Stromal cell of bone marrow (primary cell): ENCODE measurements at places on chromosomes 6 and 20.

DNA sequence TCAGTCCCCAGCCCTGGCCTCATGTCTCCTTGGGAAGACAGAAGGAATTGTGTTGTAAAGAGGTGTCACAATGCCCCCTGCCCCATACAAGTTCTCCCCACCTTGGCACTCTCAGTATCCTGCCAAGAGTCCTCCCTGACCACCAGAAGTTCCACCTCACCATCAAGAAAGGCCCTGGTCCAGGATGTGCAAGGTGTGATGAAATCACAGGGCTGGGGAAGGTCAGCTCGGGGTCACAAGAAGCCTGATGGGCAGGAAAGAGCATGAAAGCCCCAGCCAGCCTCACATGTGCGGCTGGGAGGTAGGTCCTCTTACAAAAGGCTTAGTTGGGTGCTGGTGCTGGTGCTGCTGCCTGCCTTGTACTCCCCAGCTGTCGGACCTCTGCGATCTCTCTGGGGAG, 12.9 kb upstream of the C6orf132 start:
- DNase-seq, result no peak

DNA sequence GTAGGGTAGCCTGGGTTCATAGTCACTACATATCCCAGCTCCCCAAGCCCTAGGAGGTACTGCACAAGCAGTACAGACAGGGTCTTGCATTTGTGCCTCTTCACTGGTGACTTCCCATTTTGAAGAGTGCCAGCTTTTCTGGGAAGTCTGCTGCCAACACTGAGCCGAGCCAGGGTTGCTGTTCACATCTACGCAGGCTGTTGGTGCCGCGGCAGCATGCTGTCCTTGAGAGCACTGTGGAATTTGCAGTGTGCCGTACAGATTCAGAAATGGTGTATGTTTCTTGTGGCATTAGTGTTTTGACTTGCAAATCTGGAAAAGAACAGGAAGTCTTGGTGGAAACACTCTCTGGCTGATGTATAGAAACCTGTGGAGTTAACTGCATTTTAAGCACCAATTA, 67.5 kb downstream of the JARID2 start:
- no peak for DNase-seq

GRCh38 chr6:50829898-50830444, 11.3 kb downstream of the TFAP2B start:
- no peak for DNase-seq

GRCh38 chr20:37903317-37904007, 535 bp downstream of the VSTM2L start:
- no peak for DNase-seq

GRCh38 chr20:46572153-46572552, 21.7 kb upstream of the OCSTAMP start:
- DNase-seq, result no peak

GRCh38 chr6:12311106-12311505, 20.9 kb downstream of the EDN1 start:
- no peak for DNase-seq

- DNase-seq, result no peak
Measured at GRCh38 chr6:56386717-56387116, 139.3 kb upstream of the COL21A1 start.

DNA sequence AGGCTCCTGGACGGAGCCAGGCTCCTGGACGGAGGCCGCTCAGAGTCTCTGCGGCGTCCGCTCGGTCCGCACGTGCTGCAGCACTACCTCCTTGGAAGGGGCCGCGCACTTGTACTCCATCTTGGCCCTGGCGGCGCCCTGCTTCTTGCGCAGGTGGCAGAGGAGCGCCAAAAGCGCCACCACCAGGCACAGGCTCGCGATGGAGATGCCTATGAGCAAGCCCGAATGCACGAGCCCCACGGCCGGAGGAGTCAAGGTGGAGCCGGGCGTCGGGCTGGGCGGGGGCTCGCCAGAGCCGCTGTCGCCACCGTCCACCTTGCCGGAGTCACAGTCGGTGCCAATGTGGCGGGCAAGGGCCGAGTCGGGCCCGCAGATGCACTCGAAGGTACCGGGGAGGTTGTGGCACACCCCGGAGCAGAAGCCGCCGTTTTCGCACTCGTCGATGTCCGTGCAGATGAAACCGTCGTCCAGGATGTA, 1.7 kb downstream of the THBD start:
- DNase-seq, result no peak

DNA sequence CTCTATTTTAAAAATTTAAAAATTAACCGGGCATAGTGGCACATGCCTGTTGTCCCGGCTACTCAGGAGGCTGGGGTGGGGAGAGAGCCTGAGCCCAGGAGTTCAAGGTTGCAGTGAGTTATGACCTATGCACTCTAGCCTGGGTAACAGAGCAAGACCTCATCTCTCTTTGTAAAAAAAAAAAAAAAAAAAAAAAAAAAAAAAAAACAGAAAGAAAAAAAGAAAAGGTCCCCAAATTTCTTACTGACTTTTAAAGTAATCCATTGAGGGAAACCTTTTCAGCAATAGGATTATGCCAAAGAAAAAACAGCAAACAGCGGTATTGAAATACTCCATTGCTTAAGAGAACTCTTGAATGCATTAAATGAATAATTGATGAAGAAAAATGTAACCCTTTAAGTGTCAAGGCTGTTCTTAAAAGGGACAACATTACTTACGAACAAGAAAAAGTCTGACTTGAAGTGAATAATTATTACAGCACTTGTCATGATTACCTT, 6.0 kb upstream of the DNAAF9 start:
- no peak for DNase-seq

GRCh38 chr6:41731561-41732086, 3.8 kb downstream of the TFEB start:
- no peak for DNase-seq

DNA sequence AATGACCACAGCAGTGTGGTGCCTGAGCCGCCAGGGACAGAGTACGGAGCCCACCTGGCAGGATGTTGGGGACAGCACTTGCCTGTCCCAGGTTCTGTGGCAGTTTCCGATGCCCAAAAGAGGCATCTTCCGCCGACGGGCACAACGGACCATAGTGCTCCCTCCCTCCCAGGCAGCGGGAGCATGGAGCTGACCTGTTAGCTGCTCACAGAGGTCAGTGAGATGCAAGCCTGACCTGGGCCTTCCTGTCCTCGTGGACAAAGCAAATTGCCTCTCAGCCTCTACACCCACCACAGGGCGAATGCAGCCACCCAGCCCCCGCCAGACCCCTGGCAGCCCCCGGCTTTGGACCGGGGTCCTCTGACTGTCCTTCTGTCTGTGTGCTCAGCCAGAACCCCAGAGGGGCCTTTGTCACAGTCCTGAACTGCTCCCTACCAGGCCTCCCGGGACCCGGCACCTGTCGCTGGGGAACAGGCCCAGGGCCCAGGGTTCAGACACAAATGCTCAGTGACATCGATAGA, 16.2 kb upstream of the FRMD1 start:
- no peak for DNase-seq

DNA sequence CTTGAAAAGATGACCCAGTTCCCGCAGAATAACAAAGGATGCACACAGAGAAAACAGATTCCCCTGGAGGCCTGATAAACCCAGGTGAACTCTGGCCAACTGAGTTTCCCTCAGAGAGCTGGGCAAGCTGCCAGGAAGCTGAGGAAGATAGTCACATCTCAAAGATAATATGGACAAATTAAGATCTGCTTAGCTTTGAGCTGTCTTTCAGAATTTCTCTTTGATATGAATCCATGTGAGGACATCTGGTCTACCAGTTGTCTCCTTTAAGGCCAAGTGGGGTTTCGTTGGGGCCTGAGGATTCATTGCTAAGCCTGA, 59.5 kb downstream of the ID4 start:
- no peak for DNase-seq

DNA sequence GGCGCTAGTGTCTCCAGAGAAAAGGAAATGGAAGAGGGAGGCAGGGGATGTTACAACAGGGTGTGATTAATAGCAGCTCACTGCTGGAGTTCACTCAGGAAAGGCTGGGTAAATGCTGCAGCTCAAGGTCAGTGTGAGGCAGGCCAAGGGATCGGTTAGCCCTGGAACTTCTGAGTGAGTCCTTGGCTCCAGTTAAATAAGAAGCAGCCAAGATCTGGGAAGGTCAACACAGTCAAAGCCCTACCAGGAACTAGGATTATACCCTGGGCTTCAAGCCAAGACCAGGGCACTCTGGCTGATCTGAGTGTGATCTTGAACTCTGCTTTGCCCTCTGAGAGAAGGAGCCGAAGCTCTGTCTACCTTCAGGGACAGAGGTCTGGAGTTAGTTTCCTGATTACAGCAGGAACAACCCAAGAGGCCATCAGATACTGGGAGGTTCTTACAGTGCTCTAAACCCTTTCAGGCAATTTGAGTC, 44.3 kb downstream of the TPD52L1 start:
- peak; percentile 93 for DNase-seq

GRCh38 chr20:5056801-5057599, 55.7 kb upstream of the SLC23A2 start:
- no peak for DNase-seq

DNA sequence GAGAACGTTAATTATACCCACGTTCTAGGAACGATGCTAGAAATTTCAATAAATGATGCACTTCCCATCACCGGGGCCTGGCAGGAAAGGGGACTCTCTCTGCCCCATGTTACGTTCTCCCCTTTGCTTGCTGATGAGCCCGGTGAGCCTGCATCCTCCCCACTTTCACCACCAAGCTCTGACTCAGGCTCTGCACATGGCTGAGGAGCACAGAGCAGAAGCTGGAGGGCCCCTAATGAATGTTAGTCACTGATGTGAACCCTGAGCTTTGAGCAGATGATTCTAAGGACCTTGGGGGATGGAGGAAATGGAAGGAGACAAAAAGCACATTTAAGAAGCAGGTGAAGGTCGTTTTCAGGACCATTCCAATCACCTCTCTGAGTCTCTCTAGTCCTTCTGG, 468.2 kb upstream of the ARID1B start:
- DNase-seq, result no peak

GRCh38 chr6:134816780-134817179, 133.1 kb downstream of the ALDH8A1 start:
- DNase-seq, result no peak

DNA sequence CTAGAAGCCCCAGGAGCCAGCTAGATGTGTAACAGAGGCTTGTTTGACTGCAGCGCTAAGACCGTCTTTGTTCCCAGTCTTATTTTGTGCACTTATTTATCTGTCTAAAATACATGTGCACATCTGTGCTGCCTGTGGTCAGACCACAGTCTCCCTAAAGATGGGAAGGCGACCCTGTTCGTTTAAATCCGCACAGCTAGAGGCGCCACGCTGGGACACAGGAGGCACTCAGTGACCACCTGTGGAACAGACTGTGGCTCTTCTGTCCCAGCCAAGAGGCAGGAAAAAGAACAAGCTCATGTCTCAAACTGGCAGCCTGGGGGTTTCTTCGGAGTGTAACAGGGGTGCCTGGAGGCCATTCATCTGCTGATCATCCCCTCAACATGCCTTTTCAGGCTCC, 66.8 kb downstream of the CPNE5 start:
- DNase-seq, result no peak

- no peak for DNase-seq
Measured at GRCh38 chr6:109695468-109695867, 4.4 kb downstream of the FIG4 start.

GRCh38 chr6:27700337-27700736, 211.9 kb downstream of the OR2B2 start:
- DNase-seq, result no peak

DNA sequence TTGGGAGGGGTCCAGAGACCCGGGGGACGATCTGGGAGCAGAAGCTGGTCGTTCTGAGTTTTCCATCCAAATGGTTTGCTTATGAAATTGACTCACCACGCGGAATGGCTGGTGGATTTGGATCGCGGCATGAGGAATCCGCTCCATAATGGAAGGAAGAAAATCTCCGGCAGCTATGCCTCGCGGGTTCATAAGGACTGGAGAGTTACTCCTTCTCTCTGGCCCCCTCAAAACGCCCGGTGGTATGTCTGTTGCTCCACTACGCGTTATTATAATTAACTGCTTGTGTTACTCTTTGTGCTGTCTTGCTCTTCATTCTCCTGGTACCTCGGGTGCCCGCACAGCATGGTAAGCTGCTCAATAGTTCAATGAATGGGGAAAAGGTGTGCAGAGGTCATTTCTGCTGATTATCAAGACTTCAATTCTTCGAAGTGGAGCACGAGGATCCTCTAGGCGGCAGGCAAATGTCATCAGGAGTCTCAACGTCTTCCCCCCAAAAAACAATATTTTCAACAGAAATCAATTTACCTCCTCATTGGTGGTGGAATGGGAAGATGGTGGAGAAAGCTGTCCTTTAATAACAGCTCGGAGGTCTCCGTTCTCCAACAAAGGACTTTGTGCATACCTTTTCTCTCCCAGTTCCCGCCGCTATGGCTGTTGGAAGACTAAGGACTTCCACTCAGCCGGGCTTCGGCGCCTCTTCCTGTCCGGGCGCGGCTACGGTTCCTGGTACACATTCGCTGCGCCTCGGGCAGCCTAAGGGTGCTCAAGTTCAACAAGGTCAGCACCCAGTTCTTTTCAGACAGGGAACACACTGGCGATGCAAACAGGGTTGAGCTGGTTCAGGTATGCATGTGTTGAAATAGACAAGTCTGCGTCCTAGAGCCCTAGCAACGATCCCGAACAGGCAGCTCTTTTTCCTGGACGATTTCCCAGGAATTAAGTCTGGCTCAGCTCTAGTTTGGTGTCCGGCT, 9.2 kb upstream of the PRSS16 start:
- DNase-seq, result no peak

DNA sequence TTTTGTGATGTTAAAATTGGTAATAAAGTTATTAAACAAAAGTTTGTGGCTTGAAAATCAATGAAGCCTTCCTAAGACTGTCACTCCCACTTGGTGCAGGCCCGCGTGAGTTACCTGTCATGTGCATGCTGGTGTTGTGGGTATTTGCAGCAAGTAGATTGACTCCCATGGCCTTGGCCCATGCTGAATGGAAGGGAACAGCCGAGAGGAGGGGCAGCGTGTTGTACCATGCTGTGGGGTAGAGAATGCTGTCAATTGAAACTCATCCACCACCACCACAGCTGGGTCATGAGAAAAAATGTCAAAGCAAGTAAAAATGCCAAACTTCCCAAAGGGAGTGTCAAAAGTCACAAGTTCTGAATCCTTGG, 12.7 kb upstream of the VNN1 start:
- no peak for DNase-seq

DNA sequence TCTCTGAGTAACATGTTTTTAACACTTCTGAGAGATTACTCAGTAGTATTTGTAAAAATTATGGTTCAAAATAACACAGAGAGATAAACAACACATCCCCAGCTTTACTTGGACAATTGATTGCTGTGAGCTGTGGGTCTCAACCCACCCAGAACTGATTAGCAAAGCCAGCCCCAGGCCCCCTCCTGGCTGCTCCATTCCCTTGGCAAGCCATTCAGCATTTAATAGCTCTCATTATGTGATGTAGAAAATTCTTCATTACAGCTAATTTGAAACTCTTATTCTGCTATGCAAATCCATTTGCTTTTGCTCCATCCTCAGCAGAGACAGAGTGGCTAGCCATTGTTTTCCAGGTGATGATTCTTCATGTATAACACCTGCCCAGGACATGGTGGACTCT, 16.6 kb upstream of the SIRT5 start:
- DNase-seq, result no peak

DNA sequence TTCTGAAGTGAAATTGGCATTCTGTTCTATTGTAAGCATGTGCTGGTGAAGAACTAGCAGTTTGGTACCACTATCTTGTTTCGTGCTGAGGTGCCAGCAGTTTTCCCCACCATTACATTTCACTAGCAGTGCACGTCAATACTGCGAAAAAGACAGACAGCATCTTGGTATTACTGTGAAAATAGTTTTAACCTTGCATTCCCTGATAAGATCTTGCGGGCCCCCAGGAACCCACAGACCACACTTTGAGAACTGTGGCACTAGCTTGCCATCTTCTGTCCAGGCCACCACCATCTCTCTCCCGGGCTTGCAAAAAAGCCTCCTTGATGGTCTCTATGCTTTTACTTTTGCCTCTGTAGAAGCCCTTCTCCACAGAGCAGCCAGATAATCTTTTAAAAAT, 185.7 kb downstream of the BACH2 start:
- no peak for DNase-seq
